ENCODE measurements at places on chromosomes 12 and 14.

GRCh38 chr12:88854260-88854659, 274.0 kb upstream of the KITLG start:
- DNase-seq, result no peak

GRCh38 chr12:62299617-62300016, 39.4 kb downstream of the USP15 start:
- no peak for DNase-seq

- DNase-seq, result no peak
Observed at GRCh38 chr12:694734-695503, 31.7 kb upstream of the NINJ2 start.

- peak; percentile 89 for DNase-seq
Observed at GRCh38 chr14:68824517-68825347, 31.9 kb upstream of the ZFP36L1 start.

- DNase-seq, result no peak
Observed at GRCh38 chr14:52877628-52878027, 73.2 kb downstream of the FERMT2 start.

- DNase-seq, result peak; percentile 58
Observed at GRCh38 chr14:96861568-96862310, 64.6 kb downstream of the VRK1 start.

DNA sequence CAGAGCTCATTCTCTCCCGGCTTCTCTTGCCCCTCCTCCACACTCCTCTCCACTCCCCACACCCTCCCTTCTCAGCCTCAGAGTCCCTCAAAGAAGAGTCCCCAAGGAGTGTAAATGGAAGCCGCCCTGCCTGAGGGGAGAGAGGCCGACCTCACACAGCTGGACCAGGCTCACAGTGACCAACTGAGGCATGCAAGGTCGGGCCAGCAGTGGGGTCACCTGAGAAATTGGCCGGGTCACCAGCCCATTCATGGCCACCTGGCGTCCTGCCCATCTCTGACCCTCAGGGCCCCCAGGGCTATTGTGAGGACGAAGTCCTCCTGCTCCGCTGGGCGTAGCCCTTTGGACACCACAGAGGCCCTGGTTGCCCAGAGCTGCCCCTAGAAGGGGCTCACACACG, 49.5 kb upstream of the NUAK1 start:
- DNase-seq, result no peak

GRCh38 chr12:62319058-62319457, 58.9 kb downstream of the USP15 start:
- DNase-seq, result no peak

DNA sequence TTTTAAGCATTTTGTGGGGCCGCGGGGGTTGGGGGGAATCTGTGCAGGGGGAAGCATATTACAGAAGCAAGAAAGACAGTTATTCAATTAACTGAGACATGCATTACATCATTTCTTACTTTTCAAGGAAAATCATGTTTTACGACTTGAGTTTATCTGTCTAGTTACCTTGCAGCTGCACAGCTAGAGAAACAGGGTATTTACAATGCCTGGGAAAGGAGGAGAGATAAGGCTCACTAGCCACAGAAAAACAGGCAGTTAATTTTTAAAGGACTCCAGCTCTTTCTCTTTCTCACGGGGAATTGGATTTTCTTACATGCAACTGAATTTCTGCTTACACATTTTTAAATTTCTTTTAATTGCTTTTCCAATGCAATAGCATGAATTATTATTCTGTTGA, 22.2 kb downstream of the FCF1 start:
- no peak for DNase-seq

DNA sequence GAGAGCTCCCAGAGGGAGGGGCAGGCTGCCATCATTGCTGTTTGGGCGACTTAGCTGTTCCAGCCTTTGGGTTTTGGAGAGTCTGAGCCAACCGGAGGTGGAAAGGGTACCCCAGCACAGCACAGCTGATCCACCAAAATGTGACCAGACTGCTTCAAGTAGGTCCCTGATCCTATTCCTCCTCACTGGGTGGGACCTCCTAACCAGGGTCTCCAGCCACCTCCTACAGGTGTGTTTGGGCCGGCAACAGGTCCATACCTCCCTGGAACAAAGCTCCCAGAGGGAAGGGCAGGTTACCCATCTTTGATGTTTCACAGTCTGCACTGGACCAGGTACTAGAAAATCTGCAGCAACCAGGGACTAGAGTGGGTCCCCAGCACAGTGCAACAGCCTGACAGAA, 53.8 kb downstream of the CAND1 start:
- no peak for DNase-seq

- no peak for DNase-seq
Observed at GRCh38 chr12:67750513-67751183, 102.1 kb downstream of the DYRK2 start.

DNA sequence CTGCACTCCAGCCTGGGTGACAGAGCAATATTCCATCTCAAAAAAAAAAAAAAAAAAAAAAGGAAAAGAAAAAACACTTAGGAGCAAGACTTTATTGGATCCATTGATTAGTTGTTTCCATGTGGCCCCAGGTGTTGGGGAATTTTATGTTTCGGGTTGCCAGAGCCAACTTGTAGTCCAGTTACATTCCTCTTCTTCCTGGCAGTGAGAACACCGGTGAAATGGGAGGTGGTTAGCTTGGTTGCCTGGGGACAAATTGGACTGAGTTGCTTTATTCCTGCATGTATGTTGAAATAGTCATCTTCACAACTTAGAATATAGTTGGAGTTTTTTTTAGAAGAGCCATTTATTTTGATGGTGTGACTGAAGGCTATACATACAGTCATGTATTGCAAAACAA, 12.6 kb downstream of the RCOR1 start:
- no peak for DNase-seq

- DNase-seq, result peak; percentile 15
Observed at GRCh38 chr14:103343905-103344797, 10.1 kb downstream of the EIF5 start.

GRCh38 chr12:56042843-56043242, 1.1 kb downstream of the RPS26 start:
- DNase-seq, result no peak

GRCh38 chr12:82968631-82969367, 282.1 kb downstream of the TMTC2 start:
- DNase-seq, result peak; percentile 87
